ENCODE measurements at places on chromosomes 1 and 21.

- no peak overlapping the region for H3K27ac ChIP-seq
- no peaks in the 10 kb centered on the region for H3K4me1 ChIP-seq
- H3K4me3 ChIP-seq = no peak overlapping the region
- DNase-seq = no peak
- no peaks in the 10 kb centered on the region for H3K36me3 ChIP-seq
- no peaks in the 10 kb centered on the region for H3K27me3 ChIP-seq
Measured at GRCh38 chr21:45853703-45854342, 127.7 kb upstream of the COL6A1 start.

DNA sequence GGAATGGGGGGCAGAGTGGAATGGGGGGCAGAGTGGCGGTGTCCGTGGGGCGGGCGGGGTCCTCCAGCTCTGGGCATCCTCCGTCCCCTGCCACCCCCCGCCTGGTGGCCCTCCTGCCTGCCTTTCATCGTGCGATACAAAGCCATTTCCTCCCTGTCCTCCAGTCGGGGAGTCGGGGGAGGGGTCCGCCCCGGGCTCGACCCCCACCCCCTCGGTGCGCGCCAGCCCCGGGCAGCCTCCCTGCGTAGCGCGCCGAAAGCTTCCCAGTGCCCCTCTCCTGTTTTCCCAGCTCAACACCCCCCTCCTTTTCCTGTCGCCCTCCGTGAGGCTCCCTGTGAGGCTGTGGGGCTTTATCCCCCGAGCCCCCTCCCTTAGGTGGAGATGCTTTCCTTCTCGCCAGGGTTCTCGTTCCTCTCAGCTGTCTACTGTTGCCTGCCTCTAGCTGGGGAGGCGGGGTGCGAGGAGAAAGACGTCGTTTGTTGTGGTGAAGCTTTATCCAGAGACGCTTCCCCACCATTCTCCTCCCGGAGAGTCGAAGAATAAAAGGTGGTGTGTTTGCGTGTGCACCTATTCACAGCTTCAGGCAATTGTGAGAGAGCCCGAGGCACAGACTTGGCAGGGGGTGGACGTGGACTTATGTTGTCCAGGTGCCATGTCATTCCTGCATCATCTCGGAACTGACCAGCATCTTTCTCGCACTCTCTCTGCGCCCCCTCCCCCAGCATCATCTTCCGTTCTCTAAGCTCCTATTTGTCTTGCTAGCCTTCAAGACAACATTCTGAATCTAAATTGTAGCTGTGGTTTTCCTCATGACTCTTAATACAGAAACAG lies 848 bp downstream of the DNM3 start:
- DNase-seq = no peak
- H3K36me3 ChIP-seq = no peaks in the 10 kb centered on the region
- H3K4me1 ChIP-seq = peaks cover 7% of the 10 kb centered on the region
- H3K4me3 ChIP-seq = peak overlapping the region; percentile 79

DNA sequence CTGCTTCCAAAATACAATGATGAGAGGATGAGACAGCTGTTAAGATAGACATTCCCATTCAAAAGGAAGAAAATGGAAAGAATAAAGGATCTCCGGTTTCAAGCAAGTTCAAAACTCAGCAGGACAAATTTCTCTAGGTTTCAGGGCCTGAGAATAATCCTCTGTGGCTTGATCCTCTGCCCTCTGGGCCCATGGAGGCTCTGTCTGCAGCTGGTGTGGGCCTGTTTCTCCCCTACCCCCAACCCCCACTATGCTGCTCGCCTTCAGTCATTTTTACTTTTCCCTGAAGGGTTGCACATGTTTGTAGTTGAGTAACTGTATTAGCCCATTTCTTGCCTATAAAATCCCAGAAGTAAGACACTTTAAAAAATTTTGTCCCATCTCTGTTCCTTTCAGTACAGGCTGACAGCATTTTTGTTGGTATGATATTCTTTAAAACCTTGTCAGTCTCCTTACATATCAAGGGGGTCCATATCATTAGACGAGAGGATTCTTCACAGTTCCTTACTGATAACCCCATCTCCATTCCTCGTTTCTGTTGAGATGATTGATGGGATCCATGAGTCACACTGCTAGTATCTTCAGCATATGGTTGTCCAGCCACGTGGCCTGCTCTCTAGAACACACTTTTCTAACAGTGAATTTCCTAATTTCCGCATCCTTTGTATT lies 10.5 kb downstream of the ZMYM4 start:
- no peaks in the 10 kb centered on the region for H3K36me3 ChIP-seq
- DNase-seq = no peak
- no peaks in the 10 kb centered on the region for H3K27me3 ChIP-seq
- no peak overlapping the region for H3K4me3 ChIP-seq
- H3K27ac ChIP-seq = no peak overlapping the region

DNA sequence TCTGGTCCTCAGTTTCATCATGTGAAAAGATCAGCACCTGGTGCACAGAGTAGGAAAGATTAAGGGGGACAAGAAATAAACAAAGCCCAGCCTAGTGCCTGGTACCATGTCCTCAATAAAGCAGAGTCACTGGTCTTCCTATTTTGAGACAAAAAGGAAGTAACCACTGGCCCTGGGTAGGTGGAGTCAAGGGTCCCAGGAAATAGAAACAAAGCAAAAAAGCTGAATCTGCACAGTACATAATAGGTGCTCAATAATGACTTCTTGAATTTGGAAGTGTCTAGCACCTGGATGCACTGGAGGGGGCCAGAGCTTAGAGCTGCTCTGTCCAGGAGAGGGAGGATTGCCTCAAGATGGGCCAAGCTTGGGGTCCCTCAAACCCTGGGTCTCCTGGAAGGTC lies 1.9 kb upstream of the EPHB2 start:
- no peaks in the 10 kb centered on the region for H3K36me3 ChIP-seq
- no peak overlapping the region for H3K4me3 ChIP-seq
- peaks cover 19% of the 10 kb centered on the region for H3K4me1 ChIP-seq
- H3K27ac ChIP-seq = no peak overlapping the region

DNA sequence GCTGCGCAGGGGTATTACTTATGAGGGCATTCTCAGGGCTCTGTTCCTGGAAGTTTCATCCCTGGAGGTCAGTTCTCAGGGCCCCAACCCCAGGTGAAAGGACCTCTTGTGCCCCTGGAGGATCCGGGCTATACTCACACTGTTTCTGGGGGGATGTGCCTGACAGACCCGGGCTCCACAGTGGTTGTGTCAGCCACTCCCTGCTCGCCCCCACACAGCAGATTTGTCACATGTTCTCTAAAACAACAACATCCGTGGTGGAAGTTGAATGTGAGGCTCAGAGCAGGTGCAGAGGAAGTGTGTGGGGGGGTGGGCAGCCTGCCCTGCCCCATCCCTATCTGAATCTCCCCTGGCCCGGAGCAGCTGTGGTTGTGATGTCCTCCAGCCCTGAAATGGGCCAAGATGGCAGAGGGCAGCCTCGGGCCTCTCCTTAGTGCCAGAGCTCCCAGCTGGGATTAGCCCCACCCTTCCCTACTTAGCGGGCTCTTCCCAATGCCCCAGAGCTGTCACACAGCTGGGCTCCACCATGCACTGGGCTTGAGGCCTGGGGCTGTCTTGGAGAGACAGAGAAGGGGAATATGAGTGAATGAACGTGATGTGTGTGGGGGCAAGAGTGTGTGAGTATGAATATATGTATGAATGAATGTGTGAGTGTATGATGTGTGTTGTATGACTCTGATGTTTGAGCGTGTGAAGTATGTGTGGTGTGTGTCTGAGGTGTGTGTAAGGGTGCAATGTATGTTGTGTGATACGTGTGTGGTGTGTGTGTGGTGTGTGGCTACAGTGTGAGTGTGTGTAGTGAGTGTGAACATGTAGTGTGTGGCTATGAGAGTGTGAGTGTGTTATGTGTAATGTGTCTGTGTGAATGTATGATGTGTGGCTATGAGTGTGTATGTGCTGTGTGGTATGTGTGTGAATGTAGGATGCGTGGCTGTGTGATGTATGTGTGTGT lies 1.5 kb upstream of the FCMR start:
- H3K4me1 ChIP-seq = no peaks in the 10 kb centered on the region
- H3K27me3 ChIP-seq = no peaks in the 10 kb centered on the region
- H3K4me3 ChIP-seq = no peak overlapping the region
- no peak for DNase-seq
- peak overlapping the region; percentile 67 for H3K27ac ChIP-seq

DNA sequence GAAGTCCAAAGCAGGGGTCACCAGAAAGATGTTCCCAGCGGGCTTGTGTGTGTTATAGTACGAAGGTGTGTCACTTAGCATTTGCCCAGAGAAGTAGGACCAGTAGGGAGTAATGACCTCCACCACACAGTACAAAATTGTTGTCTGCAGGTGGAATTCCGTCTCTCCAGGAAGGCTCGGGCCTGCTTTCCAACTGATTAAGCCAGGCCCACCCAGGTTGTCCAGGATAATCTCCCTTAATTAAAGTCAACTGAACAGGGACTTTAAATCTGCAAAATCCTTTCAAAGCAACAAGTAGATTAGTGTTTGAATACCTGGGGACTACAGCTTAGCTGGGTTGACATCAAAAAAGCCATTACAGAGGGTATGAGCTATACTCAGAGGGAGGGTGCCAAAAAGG lies 131.3 kb downstream of the BACH1 start:
- no peaks in the 10 kb centered on the region for H3K4me1 ChIP-seq
- H3K36me3 ChIP-seq = no peaks in the 10 kb centered on the region
- H3K27ac ChIP-seq = no peak overlapping the region
- no peak overlapping the region for H3K4me3 ChIP-seq

- H3K27me3 ChIP-seq = no peaks in the 10 kb centered on the region
- H3K4me3 ChIP-seq = no peak overlapping the region
- H3K4me1 ChIP-seq = no peaks in the 10 kb centered on the region
- no peak overlapping the region for H3K27ac ChIP-seq
Measured at GRCh38 chr1:71817028-71817427, 465.3 kb downstream of the NEGR1 start.

- DNase-seq = no peak
- H3K36me3 ChIP-seq = no peaks in the 10 kb centered on the region
- H3K4me1 ChIP-seq = no peaks in the 10 kb centered on the region
Measured at GRCh38 chr1:74895411-74895810, 162.5 kb downstream of the TYW3 start.

DNA sequence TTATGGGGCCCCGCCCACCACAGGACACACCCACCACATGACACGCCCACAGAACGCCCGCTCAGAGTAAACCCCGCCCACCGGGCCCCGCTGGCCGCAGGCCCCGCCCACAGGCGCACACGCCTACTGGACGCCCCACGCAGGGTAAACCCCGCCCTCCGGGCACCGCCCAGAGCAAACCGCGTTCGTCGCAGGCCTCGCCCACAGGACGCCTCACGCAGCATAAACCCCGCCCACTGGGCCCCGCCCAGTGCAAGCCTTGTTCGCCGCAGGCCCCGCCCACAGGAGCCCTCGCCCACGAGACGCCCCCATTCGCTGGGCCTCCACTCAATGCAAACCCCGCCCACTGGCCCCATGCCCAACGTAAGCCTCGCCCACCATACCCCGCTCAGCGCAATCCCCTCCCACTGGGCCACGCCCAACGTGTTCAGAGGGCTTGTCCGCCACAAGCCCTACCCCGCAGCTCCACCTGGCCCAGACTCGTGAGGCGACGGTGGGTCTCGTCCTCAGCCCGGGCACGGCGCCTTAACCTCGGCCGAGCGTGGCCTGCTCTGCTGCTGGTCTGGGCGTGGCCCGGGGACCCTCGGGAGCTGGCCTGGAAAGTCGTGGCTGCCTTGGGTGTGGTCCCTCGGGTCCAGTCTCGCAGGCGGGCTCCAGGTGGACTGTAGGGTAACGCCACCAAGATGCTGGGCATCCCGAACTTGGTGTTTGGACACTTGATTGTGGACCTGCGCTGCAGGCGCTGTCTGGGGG lies 401 bp upstream of the TMEM52 start:
- peaks cover 21% of the 10 kb centered on the region for H3K4me1 ChIP-seq
- H3K36me3 ChIP-seq = no peaks in the 10 kb centered on the region
- no peak for DNase-seq
- no peaks in the 10 kb centered on the region for H3K27me3 ChIP-seq

GRCh38 chr1:226064816-226065248 lies 2.3 kb downstream of the H3-3A start:
- H3K36me3 ChIP-seq = no peaks in the 10 kb centered on the region
- peak overlapping the region; percentile 100 for H3K27ac ChIP-seq
- no peak for DNase-seq
- no peaks in the 10 kb centered on the region for H3K27me3 ChIP-seq
- peak overlapping the region; percentile 20 for H3K4me3 ChIP-seq

DNA sequence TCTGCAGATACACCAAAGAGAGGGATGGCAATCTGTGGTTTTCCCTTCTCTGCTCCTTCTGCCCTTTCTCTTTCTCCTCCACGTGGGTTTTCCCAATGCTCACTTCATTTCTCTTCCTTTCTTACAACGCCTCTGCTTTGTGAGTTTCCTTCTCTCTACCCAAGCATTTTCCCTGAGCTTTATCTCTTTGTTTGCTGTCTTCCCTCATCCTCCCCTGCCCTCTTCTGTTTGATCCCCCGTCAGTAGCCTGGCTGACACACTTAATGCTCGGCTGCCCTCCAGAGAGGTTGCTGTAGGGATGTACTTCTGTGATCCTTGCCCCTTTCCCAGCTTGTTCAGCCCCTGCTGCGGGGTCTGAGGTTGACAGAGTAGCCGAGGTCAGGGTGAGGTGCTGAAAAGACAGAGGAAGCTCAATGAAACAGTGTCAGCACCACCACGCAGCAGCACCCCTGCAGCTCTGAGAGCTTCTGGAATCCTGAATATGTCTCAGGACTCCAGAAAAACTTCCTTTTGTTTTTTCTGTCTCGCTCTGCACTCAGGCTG lies 6.0 kb downstream of the EDARADD start:
- DNase-seq = peak; percentile 67
- H3K36me3 ChIP-seq = no peaks in the 10 kb centered on the region
- H3K4me1 ChIP-seq = peaks cover 8% of the 10 kb centered on the region
- no peak overlapping the region for H3K4me3 ChIP-seq
- H3K27ac ChIP-seq = no peak overlapping the region

DNA sequence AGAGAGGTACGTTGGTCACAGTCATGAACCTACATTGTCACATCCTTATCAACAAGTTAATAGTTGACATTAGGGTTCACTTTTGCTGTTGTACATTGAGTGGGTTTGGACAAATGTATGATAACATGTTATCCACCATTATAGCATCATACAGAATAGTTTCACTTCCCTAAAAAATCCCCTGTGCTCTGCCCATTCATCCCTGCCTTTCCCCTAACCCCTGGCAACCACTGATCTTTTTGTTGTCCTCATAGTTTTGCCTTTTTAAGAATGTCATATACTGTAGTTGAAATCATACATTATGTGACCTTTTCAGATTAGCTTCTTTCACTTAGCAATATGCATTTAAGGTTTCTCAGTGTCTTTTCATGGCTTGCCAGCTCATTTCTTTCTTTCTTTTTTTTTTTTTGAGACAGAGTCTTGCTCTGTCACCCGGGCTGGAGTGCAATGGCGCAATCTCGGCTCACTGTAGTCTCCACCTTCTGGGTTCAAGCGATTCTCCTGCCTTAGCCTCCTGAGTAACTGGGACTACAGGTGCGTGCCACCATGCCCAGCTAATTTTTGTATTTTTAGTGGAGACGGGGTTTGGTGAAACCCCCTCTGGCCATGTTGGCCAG lies 50.6 kb downstream of the UCK2 start:
- no peak overlapping the region for H3K27ac ChIP-seq
- no peak overlapping the region for H3K4me3 ChIP-seq
- no peaks in the 10 kb centered on the region for H3K36me3 ChIP-seq
- DNase-seq = no peak
- no peaks in the 10 kb centered on the region for H3K27me3 ChIP-seq

Data from vagina (tissue), 2 donors.